ENCODE measurements at places on chromosomes 7 and 10. TPM values are rescaled to one million over a fixed set of nuclear protein-coding genes. Genes with fewer than 3 reads are reported as not detected.

Gene SGPL1
- total RNA-seq, result 36.8 TPM

GRCh38 chr7:50416527-50417182 lies 33.5 kb downstream of the FIGNL1 start:
- no peaks in the 10 kb centered on the region for H3K36me3 ChIP-seq
- H3K4me3 ChIP-seq, result no peak overlapping the region
- H3K27ac ChIP-seq, result no peak overlapping the region
- no peaks in the 10 kb centered on the region for H3K27me3 ChIP-seq
- no peak for DNase-seq

- H3K27ac ChIP-seq, result peak overlapping the region; percentile 3
- H3K4me1 ChIP-seq, result peaks cover 4% of the 10 kb centered on the region
- H3K27me3 ChIP-seq, result no peaks in the 10 kb centered on the region
- peak; percentile 58 for DNase-seq
Measured at GRCh38 chr10:43816351-43817321, 168.0 kb upstream of the ZNF32 start.

- no peak for DNase-seq
- no peak overlapping the region for H3K27ac ChIP-seq
- H3K36me3 ChIP-seq, result no peaks in the 10 kb centered on the region
- no peaks in the 10 kb centered on the region for H3K27me3 ChIP-seq
- H3K4me3 ChIP-seq, result no peak overlapping the region
- H3K4me1 ChIP-seq, result no peaks in the 10 kb centered on the region
Measured at GRCh38 chr7:24169077-24169624, 114.8 kb upstream of the NPY start.

- H3K4me3 ChIP-seq, result no peak overlapping the region
- DNase-seq, result peak; percentile 86
- no peaks in the 10 kb centered on the region for H3K36me3 ChIP-seq
- no peaks in the 10 kb centered on the region for H3K27me3 ChIP-seq
Measured at GRCh38 chr10:102678842-102679289, 34.6 kb downstream of the TRIM8 start.

All from hepatocyte (in vitro differentiated cells).